NCI-H1092 (cell line): ENCODE measurements at places on chromosomes 3 and 15.
A peak's percentile ranks its signal among the peaks of the same experiment; 100 is the strongest.

DNA sequence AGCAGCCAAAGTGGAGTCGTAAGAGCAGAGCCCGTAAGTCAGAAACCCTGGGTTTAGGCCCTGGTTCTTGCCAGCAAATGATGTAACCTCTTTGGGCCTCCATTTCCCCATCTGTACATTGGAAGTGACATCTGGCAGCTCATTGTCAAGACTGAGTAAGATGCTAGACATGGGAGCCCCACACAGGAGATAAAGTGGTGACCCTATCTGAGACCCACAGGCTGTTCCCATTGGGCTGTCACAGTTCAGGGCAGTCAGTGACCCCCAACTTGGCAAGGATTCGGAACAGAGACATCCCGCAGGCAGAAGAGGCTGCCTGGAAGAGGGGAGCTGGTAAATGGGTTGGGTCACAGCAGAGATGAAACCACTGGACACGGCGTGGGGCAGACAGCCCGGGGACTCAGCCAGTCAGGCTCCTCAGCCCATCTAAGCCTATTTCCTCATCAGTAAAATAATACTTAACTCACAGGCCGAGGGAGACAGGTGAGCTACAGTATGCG is 1.8 kb downstream of the CLN6 start:
- DNase-seq: no peak

DNA sequence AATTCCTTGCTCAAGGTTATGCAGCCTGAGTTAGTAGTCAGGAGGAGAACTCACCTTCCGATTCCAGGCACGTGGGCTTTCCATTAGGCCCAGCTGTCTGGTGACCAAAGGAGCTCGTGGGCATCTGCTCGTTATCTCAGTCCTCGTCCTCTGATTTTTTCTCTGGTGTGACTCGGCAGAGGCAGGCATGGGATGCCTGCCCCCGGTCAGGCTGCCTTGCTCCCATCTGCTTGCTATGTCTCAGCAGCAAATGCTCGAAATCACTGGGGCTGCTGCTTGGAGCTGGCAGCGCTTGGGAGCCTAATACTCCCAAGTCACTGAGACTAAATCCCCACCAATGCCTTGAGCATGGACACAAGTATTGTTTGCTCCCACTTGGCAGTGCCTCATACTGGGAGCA is 84.5 kb upstream of the NMNAT3 start:
- no peak for DNase-seq

DNA sequence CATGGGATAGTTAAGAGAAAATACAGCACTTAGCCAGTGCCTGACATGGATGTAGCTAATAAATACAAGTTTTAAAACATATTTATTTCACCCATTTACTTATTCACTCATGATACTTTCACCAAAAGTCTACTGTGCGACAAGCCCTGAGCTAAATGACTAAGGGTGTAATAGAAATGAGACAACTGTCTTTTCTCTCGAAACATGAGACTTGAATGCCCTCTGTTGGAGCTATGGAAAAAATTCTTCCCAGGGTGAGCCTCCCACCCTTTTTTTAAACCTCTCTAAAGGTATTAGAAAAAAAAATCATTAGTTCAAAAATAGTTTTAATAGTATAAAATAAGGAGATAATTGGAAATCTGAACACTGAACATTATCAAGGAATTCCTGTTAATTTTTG is 24.3 kb upstream of the RPL14 start:
- DNase-seq: no peak

GRCh38 chr3:162699291-162699690 is 1202.7 kb downstream of the OTOL1 start:
- no peak for DNase-seq

DNA sequence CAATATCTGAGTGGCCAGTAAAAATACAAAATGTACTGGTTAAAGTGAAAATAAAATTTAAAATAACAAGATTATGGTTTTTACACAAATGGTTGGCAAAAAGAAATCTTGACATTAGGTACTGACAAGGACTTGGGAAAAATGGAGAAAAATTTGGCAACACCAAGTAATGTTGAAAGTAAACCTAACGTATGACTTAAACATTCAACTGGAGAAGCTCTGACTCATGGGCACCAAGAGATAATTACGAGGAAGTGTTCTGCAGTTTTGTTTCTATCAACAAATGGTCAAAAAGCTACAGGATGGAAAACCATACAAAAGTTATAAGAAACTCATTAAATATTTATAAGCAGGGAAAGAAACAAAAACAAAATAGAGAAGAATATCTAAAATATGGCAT is 177.7 kb downstream of the ZNF385D start:
- DNase-seq: no peak

- no peak for DNase-seq
Observed at GRCh38 chr15:75161106-75161916, 40.4 kb upstream of the C15orf39 start.

DNA sequence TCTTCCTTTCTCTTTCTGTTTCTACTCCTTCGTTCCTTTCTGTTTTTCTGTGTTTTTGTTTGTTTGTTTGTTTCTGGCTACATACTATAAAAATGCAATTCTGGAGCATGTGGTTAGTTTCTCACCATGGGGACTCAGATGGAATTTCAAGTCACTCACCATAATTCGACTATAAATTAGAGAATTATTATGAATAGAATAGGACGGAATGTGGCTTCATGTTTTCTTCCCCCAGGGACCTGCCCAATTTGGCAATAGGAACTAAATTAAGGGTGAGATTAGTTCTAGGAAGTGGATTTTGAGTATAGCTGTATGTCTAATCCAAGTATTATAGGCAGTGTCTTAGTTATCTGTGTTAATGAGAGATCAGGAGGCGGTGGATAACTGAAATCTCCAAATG is 96.9 kb downstream of the THSD4 start:
- no peak for DNase-seq

DNA sequence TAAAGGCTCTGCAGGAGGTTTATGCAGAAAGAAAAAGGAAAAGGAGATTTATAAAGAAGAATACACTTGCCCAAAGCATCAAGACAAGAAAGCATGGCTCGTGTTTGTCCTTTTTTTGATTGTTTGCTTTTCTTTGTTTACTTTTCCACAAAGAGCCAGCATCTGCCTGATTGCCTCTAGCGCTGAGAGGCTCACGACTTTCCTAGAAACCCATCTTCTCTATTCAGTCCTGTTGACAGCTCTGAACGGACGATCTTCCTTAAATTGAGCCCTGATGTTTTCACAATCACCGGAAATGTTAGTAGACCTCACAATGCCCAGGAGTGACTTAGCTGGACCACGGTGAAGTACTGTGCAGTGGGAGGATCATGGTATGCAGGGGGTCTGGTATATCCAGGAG is 12.4 kb downstream of the GP5 start:
- DNase-seq: no peak

DNA sequence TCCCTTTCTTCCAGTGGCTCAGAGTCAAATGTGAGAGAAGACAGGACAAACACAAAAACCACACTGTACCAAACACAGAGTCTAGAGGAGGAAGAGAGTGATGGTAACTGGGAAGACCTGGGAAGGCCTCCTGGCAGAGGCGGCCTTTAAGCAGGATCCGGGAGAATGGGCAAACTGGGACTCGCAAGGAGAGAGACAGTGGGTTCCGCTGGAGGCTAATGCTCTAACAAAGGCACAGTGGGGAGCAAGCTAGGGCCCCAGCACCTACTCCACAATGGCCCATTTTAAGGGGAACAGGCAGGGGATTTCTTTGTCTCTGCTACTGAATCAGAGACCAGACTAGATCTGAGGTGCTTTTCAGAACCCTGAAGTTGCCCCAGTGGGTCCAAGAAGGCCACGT is 81.4 kb upstream of the HES1 start:
- no peak for DNase-seq

GRCh38 chr3:11720917-11721411 is 77.2 kb upstream of the VGLL4 start:
- no peak for DNase-seq

- peak; percentile 47 for DNase-seq
Observed at GRCh38 chr3:195250473-195251251, 20.3 kb downstream of the XXYLT1 start.

- DNase-seq: no peak
Observed at GRCh38 chr3:154327871-154328270, 3.6 kb upstream of the DHX36 start.

- DNase-seq: no peak
Observed at GRCh38 chr15:78085928-78086327, 6.4 kb upstream of the SH2D7 start.

DNA sequence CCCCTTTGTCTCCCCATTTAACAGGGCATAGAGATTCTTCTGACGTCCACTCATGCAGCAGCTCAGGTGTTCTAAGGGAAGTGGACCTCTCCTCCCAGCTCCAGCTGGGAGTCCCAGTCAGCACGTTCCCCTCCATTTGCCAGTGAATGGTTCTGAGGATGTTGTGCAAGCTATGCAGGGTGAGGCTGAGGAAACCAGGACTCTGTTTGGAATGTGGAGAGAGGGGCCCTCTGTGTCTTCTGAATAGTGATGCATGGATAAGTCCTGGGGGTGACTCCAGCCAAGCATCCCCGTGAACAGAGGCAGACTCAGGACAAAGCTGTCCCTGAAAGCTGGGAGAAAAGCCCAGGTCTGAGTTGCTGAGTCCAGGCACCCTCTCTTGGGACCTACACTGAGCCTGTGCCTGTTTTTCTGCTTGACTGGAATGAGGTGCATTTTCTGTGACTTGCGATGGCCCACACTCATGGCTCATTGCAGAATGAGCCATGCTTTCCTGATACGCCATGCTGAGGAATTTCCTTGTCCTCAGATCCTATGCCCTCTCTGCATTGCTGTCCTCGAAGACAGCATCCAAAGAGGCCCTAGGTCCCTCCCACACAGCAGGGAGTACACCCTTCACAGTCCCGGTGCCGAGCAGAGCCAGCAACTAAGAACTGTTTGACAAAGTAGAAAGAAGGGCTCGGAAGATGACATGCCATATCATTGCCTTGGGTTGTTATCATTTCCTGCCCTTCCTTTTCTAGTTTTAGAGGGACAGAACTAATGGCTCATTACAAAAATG is 185.2 kb downstream of the ATP10A start:
- no peak for DNase-seq

GRCh38 chr15:65599677-65600076 is 11.3 kb downstream of the INTS14 start:
- no peak for DNase-seq

GRCh38 chr3:183291497-183292031 is 38.5 kb downstream of the B3GNT5 start:
- no peak for DNase-seq

- no peak for DNase-seq
Observed at GRCh38 chr3:14721126-14721864, 46.4 kb downstream of the C3orf20 start.

DNA sequence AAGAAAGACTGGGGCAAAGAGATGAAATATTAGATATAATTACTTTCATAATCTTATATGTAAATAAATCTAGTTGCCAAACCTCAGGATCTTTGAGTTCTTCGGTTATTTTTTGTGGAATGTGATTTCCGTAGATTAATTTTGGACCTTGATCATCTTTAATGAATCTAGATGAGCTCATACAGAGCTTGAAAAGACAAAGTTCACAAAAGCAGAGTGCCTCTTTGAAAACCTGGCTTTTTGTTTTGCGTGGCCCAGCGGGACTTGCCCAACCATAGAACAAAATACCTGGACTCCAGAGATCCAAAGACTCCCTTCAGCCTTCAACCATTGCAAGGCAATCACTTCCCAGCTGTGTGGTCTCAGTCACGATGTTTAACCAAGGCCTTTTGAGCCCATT is 54.8 kb upstream of the CHST2 start:
- no peak for DNase-seq

- no peak for DNase-seq
Observed at GRCh38 chr15:30043211-30043655, 39.5 kb upstream of the GOLGA8J start.

DNA sequence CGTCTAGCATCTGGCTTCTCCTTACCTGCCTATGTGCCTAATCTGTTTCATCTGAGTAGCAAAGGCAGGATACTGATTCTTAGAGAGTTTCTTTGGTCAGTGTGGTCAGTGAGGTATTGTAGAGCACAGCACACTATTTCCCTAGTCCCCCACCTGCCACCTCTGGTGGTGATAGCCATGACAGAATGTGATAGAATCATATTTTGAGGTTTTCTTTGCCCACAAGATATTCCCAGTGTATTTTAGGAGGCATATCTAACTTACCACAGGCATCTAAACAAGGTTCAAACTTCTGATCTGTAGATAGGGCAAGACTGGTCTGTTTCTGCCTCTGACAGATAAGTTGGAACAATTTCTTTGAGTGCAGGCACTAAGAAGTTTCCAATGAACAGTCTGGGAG is 188.0 kb downstream of the SOX2 start:
- no peak for DNase-seq

DNA sequence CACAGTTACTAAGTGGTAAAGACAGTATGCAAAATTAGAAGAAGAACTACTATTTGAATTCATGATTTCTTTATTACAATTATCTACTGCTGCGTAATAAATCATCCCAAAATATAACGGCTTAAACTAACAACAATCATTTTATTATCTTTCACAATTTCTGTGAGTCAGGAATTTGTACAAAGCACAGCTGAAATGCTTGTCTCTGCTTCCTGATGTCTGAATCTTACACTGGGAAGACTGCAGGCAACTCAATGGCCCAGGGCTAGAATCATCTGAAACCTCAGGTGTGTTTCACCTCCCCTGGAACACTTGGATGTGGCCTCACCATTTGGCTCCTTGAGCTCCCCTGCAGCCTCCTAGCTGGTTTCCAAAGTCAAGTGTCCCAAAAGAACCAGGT is 145.1 kb downstream of the MAGI1 start:
- no peak for DNase-seq

DNA sequence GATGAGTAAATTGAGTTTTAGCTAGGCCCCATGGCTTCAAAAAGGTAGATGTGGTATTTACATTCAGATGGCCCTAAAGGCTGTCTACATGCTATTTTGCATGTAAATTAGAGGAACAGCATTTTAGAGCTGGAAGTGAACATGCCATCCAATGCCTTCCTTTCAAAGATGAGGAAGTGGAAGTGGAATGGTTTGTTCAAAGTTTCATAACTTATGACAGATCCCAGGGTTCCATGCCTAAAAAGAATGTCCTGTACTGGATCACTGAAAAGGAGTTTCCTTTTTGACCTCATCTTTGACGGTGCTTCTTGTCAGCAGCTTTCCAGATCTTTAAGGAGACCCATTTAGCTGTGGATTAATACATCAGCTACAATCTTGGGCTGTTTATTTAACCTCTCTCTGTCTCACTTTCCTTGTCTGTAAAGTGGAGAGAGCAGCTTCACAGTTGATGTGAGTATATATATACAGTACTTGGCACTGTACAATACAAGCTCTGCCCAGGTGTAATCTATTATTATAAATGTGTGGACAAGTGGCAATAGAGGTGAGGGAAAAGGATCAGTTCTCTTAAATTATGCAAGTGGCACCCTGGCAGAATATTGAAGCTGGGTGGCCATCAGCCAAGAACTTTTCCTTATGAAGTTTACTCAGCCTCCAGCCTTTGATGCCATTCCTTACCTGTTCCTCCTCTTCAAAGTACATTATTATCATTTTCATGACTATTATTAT is 68.7 kb upstream of the GOLGA8B start:
- DNase-seq: no peak

- peak; percentile 78 for DNase-seq
Observed at GRCh38 chr3:142650001-142650693, 54.0 kb downstream of the PLS1 start.

GRCh38 chr3:133880886-133881455 is 14.7 kb downstream of the RAB6B start:
- DNase-seq: no peak

- peak; percentile 66 for DNase-seq
Observed at GRCh38 chr15:63610209-63610841, 13.1 kb downstream of the FBXL22 start.

- DNase-seq: no peak
Observed at GRCh38 chr15:63301088-63301487, 23.7 kb downstream of the APH1B start.
